Natural killer cell treated with Interleukin-12 subunit alpha and Interleukin-12 subunit beta and Interleukin-15 and Interleukin-18, amount 100 ng/mL, for 72 hours (primary cell): ENCODE measurements at places on chromosomes 5 and 9. TPM values are rescaled to one million over a fixed set of nuclear protein-coding genes. Genes with fewer than 3 reads are reported as not detected.

DNA sequence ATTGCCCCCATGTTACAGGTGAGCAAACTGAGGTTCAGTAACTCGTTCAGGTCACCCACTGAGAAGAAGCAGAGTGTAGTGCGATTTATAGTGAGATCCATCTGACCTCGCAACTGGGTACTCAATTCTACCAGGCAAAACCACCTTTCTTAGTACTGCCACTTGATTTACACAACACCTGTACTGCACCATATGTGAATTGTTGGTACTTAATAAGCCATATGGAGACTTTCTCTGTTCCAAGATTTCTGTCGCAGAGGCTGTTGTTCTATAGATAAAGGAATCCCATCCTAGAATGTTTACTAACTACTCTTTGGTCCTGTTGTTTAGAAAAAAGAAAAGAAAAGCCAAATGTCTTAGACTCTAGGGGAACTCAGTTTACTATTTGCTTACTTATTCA is 287.5 kb downstream of the KCTD16 start:
- no peak for DNase-seq

- no peak for DNase-seq
Observed at GRCh38 chr9:97592126-97592525, 41.0 kb downstream of the TSTD2 start.

GRCh38 chr5:95858023-95858461 is 35.5 kb upstream of the GLRX start:
- DNase-seq: no peak

GRCh38 chr9:72150127-72150526 is 887 bp downstream of the GDA start:
- DNase-seq: no peak

DNA sequence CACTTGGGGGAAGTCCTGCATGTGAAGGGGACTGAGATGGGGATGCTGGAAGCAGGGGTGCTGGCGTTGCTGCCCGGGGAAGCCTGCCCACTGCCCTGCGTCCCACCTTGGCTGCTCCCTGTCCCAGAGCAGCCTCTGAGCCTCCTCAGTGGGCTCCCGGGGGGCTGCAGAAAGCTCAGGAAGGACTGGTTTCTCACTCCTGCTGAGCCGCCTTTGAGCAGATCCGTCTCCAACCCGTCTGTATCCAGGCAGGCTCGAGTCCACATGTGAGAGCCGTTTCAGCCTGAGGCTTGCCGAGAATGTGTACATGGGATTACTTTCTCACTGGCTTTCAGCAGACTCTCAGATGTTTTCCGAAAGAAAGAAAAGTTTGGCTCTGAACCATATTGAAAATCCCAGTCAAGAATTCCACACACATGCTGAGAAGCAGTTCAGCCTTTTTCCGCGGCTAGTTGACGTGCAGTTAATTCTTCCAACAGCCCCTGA is 95.3 kb upstream of the COL5A1 start:
- peak; percentile 46 for DNase-seq

GRCh38 chr5:10442576-10442975 is 897 bp downstream of the ROPN1L start:
- no peak for DNase-seq

- no peak for DNase-seq
Observed at GRCh38 chr5:140926443-140927227, 536 bp downstream of the PCDHAC1 start.

The FCHO2 gene
- 3.4 TPM for total RNA-seq

The CAVIN4 gene
- 0.31 TPM for total RNA-seq

The DOCK8 gene
- total RNA-seq: 143 TPM

The EXD3 gene
- 7.9 TPM for total RNA-seq

The CRHBP gene
- not detected for total RNA-seq
